ENCODE measurements at places on chromosomes 3 and 15.

GRCh38 chr15:55257938-55258337 is 31.7 kb downstream of the RAB27A start:
- no peak for DNase-seq

GRCh38 chr3:161420746-161421145 is 49.4 kb upstream of the SPTSSB start:
- no peak for DNase-seq

- DNase-seq: no peak
Measured at GRCh38 chr15:83443076-83443847, 3.9 kb upstream of the SH3GL3 start.

DNA sequence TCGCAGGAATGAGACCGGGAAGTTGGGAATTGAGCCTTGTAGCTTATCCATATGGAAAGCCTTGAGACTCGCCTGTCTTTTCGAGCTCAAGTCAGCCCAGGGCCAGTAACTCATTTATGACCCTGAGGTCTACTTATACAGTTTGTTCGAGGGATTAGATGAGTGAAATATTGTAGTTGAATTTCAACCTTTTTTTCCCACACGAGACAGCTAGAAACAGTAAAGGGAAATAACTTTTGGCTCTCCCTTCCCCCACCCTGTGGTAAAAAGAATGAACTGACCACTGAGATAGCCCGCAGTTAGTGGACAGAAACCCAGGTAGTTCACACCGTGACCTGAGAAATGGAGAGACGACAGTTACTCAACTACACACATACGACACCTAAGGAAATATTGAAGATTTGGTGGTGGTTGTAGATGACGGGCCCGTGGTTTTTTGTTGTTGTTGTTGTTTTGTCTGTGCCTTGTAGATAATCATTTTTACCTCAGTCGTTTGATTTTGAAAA is 841 bp downstream of the EIF3J start:
- DNase-seq: no peak

DNA sequence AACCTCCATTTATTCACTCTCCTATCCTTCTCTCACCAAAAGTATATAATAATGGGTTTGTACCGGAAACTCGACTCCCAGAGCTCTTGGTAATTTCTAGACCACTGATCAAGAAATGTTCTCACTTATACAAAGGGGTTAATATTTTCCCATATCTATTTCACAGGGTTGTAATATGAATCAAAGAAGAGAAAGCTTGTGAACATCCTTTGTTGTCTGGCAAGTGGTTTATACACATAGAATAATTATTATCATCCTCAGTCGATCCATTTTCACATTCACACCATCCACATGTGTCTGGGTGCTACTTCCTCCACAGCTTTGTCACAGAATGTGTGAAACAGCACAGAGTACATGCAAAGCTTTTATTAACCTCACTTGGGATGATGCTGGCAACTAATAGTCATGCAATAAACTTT is 29.9 kb upstream of the STT3B start:
- no peak for DNase-seq

DNA sequence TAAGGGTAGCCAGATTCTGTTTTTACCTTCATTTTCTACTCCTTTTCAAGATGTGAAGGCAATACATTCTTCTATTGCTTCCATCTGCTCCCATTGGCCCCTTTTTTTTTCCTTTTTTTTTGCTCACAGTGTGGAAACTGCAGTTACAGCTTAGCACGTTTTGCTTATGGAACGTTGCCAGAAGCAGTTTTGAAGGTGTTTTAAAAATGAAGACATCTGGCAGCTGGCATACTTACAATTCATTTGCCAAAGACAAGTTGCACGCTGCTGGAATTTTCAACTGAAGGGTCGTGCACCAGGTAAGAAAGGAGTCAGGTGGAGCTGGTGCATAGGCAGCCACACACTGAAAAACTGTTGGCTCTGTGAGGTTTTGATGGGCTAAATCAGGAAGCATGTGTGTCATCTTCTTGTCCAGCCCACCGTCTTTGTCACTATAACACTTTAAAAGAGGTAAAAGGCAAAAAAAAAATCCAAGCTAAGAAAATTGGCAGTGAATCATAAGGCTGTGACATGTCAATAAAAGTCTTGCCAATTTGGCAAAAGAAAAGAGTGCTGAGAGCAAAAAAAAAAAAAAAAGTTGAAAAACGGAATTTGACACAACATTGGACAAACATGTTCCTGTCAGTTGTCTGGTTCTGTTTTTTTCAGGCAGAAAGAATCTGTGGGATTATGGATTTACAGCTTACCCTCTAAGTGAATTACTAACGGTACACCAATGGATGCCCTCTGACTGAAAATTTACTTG is 225.4 kb upstream of the SOX2 start:
- DNase-seq: no peak

- DNase-seq: peak; percentile 19
Measured at GRCh38 chr3:48428572-48429316, 1.1 kb downstream of the PLXNB1 start.

GRCh38 chr15:100002086-100002620 is 268.9 kb upstream of the LYSMD4 start:
- no peak for DNase-seq

DNA sequence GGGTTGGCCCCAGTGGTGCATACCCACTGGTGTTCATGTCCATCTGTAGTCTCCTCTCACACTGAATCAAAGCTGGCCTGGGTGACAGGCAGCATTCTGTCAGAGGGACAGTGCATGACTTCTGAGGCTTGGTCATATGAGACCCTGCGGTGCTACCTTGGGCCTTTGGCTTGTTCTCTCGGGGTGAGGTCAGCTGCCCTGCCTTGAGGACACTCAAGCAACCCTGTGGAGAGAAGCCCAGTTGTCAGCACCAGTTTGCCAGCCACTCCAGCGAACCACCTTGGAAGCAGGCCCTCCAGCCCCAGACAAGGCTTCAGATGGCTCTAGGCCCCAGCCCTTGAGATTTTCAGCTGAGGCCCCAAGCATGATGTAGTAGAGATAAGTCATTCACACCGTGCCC is 16.9 kb upstream of the RAB7A start:
- no peak for DNase-seq

- DNase-seq: no peak
Measured at GRCh38 chr15:93617443-93617842, 528.4 kb upstream of the RGMA start.

- DNase-seq: peak; percentile 60
Measured at GRCh38 chr3:46504789-46505188, 7.0 kb downstream of the RTP3 start.

GRCh38 chr3:85571835-85572234 is 613.0 kb downstream of the CADM2 start:
- no peak for DNase-seq

- no peak for DNase-seq
Measured at GRCh38 chr3:806006-806405, 286.8 kb upstream of the CNTN6 start.

DNA sequence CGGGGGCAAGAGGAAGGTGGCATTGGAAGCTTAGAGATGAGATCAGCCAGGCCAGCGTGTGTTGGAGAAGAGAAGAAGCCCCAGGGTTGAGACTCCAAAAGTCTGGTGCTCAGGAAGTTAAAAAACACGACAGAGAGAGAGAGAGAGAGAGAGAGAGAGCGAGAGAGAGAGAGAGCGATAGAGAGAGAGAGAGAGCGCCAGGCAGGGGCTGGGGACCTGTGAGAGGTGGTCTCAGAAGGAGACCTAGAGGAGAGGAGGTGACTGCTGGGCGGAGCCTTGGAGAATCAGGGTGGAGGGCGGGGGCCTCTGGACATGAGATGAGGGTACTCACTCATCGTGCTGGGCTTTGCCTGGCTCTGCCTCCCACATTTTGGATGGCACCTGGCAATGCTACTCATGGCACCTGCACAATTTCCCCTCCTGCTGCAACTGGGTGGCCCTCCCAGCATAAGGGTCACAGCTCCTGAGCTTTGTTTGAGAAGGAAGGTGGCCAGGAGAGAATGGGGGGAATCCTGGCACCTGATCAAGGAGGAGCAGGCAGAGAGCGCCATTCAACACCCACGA is 51.0 kb downstream of the FBLN2 start:
- no peak for DNase-seq

- DNase-seq: no peak
Measured at GRCh38 chr3:172700936-172701455, 9.9 kb downstream of the NCEH1 start.

DNA sequence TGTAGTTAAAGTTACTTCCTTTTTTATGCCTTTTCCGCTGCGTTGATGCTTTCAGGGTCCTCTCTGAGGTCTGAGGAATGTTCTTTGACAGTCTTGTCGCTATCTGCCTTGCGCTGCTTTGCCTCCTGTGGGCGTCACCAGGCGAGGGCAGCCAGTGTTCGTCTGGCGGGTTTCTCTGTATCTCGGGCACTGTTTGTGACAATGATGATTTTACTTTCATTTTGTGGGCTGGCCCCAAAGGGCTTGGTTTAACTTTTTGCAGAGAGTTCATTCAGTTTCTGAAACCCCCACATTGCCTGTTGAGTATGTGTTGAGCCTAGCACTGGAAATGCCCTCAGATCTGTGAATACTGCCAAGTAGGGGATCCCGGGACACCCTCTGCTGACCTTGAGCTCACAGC is 24.6 kb upstream of the SACM1L start:
- DNase-seq: peak; percentile 78

DNA sequence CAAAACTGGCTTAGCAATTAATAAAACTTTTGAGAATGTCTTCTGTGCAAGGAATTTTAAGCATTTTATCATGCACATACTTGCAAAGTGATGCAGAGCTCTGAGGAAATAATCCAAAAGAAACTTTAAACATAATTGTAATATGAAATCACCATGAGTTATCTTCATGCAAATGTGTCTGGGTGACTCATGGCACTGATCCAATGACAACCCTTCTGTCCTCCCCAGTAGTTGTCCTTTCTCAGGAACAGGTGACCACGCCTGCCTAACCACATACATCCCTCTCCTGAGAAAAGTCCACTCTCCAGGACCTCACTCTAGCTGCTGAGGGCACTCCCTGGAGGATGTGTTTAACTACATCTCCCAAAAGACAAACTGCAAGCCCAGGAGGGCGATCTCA is 530.6 kb upstream of the IL12A start:
- no peak for DNase-seq

DNA sequence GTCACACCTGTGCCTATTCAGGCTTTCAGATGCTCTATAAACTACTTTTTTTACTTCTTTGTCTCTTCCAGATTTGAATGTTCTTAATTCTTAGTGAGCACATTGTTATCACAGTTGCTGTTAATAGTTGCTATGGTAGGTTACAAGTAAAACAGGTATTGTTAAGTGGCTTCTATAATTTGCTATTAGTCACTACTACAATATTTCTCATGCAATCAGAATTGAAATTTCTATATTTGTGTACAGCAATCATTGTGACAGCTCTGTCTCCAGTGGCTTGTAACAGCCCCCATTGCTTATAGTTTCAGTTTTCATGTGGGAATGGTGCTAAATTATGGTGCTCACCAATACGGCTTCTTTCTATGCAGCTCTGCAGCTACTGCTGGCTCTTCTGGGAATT is 318.4 kb upstream of the GOLIM4 start:
- DNase-seq: no peak

GRCh38 chr3:5186089-5186857 is 1.2 kb upstream of the EDEM1 start:
- DNase-seq: no peak
